ENCODE measurements at places on chromosomes 11 and 22. TPM values are rescaled to one million over a fixed set of nuclear protein-coding genes. Genes with fewer than 3 reads are reported as not detected.

Gene MS4A4E
- 2.7 TPM for polyA plus RNA-seq

Gene ARHGAP8
- polyA plus RNA-seq = 49.7 TPM

DNA sequence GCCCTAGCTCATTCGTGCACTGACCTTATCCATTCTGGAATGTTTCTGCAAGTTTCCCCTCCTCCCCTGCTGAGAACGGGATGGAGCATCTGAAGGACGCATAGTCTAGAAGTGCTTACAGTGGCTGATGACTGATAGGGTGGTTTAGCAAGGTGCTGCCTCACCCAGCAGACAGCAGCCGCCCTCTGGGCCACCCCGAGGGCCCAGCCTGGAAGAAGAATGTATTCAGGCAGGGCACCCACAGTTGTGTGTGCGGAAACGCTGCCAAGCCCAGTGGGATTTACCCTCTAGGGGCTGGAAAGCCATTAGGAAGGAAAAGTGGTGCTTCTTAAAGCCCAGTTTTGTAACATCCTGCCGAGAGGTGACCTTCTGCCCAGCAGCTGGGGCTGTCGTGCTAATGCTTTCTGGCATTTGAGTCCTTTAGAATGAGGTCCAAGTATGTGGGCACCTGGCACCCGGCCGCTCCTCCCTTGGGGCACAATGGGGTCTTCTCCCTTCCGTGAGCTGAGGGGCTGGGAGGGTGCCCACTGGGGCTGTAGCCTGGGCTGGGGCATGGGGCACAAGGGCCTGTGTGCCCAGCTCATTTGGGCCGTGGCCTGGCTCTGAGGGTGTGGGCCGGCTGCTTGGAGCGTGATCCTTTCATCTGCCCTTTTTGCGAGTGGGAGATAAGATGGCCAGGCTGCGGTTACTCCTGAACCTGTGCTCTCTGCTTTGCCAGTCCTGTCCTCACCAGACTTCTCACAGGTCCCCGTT is 14.4 kb downstream of the FBLN1 start:
- no peak for DNase-seq

- DNase-seq = no peak
Observed at GRCh38 chr11:117579161-117579560, 217.9 kb downstream of the DSCAML1 start.

- no peak for DNase-seq
Observed at GRCh38 chr11:116607027-116607426, 165.8 kb downstream of the BUD13 start.

DNA sequence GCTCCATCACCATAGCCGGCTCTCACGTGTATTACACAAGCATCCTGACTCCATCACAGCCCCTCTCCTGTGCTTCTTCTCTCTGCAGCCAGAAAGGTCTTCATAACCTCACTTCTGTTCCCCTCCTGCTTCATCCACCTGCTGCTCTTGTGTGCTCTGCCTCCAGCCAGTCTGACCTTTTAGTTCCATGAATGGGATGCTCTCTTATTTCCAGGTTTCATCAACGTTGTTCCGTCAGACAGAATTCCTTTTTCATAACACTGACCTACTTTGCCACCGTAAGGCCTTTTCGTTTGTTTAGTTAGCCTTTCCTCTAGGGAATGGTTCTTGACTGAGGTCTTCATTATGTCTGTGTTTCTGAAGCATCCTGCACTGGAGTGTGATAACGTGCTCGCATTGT is 18.8 kb downstream of the GRAMD1B start:
- no peak for DNase-seq

DNA sequence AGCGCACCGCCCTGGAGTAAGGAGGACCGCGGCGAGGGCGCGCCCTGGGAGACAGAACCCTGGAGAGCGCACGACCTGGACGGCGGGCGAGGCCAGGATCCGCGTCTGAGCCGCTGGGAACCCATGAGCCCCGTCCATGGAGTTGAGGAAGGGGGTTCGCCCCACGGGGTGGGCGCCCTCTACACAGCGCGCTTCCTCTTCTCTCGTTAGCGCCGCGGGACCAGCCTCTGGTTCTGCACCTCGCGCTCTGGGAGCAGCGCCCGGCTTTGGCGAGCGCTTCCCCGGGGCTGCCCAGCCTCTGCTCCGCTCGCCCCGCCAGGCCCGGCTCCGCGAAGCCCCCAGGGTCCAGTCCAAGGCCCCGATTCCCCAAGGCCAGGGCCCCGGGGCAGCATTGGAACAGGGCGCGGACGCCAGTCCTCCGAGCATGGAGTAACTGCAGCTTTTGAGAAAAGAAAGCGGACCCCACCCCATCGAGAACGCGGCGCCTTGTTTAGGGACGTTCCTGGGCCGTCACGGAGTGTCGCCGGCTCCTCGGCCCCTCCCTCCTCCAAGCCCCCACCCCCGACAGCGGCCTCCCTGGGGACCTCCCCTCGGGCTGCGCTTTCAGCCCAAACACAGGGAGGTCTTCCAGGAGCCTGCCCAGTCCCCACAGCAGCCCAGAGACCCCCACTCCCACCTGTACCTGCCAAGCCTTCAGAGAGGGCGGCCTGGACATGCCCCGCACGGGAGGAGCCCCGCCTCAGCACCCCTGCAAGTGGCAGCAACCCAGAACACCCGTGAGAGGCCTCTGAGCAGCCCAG is 56.2 kb downstream of the BRD1 start:
- no peak for DNase-seq

- DNase-seq = peak; percentile 28
Observed at GRCh38 chr11:32809313-32809712, 14.9 kb upstream of the CCDC73 start.

GRCh38 chr11:44774731-44775130 is 48.0 kb downstream of the TSPAN18 start:
- no peak for DNase-seq

GRCh38 chr22:49930596-49931412 is 12.4 kb downstream of the CRELD2 start:
- peak; percentile 52 for DNase-seq
